ENCODE measurements at places on chromosomes 4 and X.

- DNase-seq, result peak; percentile 34
These were observed 2.2 kb downstream of the MAMLD1 start for GRCh38 chrX:150365051-150365989.

- DNase-seq, result no peak
These were observed 9.0 kb downstream of the DOCK11 start for GRCh38 chrX:118504581-118504980.

- no peak for DNase-seq
These were observed 120.4 kb upstream of the IL1RAPL2 start for GRCh38 chrX:104445591-104445990.

DNA sequence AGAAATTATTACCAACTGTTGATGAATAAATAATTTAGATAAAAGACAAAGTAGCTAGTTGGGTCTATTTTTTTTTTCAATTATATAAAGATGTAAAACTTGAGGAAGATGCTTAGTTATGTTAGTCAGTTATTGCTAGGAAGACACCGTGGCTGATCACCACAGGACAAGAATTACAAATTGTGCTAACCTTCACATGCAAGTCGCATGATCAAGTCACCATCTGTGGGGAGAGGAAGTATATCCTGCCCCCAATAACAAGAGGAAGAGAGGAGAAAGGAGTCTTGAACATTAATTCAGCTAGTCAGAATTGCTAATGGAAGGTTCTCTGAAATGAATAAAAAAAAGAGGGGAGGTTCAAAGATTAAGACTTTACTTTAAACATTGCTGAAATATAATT is 52.3 kb downstream of the CPEB2 start:
- no peak for DNase-seq

DNA sequence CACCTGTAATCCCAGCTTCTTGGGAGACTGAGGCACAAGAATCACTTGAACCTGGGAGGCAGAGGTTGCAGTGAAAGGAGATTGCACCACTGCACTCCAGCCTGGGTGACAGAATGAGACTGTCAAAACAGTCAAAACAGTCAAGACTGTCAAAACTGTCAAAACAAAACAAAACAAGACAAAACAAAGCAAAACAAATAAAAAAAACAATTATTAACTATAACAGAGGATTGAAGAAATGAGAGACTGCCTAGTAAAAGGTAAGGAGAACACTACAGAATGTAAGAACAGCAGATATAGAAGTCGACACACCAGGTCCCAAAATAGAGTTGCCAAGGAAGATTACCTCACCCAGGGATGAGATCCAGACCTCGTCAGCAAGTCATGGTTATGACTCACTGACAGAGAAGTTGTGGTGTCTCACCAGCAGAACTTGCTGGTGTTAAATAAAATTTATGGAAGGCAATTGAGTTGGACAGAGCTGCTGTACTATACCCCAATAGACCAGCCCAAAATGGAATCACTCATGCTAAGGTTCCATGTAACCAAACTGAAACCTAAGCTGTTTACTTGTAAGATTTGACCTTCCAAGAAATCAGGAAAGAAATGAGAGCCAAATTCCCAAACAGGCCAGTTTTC is 32.1 kb upstream of the GK start:
- no peak for DNase-seq

GRCh38 chr4:105126311-105127169 is 20.1 kb upstream of the TET2 start:
- no peak for DNase-seq

DNA sequence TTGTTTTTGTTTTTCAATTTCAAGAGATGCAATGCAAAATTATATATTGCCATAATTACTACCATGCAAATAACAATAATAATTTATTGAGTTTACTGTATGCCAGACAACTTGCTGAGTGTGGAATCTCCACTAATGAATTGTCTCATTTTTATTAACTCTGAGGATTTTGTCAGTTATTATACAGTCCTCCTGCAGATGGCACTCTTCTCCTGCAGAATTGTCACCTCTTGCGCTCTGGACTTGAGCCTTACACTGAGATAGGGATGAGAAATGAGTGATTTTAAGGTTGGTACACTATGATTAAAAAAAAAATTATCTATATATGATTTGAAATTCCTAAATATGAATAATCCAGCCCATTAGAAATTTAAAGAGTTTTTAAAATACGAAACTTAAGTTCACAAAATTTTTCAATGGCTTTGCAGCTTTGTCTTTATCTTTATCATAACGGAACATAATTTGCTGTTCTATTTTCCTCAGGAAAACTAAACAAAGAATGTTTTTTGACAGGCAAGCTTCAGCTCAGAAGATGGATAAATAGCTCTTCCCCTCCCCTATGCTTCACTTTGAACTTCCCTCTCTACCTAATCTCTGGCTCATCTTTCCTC is 12.7 kb upstream of the PAQR3 start:
- no peak for DNase-seq

- DNase-seq, result no peak
These were observed 57.1 kb upstream of the NKX1-1 start for GRCh38 chr4:1463088-1463926.

DNA sequence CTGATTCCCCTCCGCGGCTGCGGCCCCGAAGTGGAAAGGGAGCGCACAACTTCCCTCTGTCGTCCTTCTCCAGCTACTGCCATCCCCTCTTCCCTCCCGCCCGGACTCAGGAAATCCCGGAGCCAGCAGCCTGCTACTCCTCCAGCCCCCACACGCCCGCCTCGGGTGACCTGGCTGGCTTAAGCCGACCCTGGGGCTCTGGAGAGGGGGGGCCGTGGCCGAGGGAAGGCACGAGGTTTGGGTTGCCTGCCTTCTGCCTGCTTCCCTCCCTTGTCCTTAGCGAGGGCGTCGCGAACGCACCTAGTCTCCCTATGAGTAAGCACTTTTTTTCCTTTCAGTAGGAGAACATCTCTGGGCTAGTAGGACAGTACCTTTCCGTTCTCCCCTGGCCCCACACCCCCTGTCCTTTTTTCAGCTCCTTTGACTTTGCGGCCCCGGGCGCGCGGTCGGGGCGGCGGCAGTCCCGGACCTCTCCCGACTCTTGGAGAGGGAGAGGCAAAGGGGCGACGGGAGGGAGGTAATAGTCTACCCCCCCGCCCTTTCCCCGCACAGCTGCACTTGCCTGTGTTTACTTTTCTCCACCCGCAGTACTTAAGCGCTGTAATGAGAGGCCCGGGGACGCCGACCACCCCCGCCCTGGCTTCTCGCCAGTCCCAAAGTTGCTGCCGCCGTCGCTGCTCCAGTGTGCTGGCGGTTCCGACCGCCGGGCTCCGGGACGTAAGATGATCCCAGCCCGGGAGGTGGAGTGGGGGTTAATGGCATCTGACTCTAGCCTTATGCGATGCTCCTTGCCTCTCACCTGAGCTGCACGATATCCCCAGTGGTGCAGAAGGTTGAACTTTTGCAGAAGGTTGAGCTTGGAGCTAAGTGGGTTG is 868 bp downstream of the PLS3 start:
- no peak for DNase-seq

DNA sequence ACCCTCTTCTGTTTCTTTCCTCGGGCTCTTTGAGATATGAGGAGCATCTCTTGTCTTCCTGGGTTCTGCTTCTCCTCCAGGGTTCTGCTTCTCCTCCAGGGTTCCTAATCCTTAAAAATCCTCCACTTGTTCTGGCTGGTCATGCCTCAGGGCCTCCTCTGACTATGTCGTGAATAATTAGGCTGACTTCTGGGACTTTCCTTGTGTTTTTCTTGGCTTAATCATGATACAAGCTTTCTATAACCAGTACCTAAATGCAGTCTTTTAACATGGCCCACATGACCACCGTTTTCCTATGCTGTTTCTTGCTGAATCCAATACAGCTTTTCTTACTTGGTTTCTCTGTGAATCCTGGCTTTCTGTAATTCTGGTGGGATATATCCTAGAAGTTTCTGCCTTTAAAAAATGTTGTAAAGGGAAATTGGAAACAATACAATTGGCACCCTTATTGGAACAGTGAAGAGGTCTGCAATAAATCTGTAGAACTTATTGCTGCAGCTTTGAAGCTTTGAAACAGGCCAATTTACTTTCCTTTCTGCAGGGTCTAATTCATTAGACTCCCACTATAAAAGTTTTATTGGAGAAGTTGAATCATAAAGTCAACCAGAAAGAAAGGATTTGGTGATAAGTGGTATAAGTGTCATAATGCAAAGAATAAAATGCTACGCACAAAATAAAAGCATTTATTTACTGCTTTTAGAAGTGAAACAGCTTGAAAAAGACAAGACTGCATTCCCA is 213.1 kb downstream of the UGT8 start:
- no peak for DNase-seq

- DNase-seq, result peak; percentile 35
These were observed 34.7 kb downstream of the MSL3 start for GRCh38 chrX:11792461-11793421.

GRCh38 chrX:853304-853703 is 222.7 kb downstream of the SHOX start:
- no peak for DNase-seq

GRCh38 chrX:17854531-17854930 is 6.6 kb downstream of the RAI2 start:
- DNase-seq, result no peak

DNA sequence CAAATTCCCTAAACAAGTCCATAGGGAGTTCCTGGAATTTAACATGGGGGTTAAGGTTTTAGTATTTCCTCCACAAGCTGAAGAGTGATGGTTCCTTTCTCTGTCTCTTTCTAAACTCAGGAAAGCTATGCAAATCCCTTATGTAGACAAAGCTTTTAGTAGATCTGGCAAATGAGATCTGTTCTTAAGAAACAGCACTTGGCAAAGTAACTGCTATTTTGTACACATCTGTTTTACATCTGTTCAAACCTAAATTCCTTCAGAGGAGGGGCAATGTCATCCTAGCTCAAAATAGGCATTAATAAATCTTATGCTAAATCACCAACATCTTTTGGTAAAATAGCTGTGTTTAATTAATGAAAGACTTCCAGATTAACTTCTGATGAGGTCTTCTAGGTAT is 137.8 kb upstream of the TBC1D9 start:
- no peak for DNase-seq

DNA sequence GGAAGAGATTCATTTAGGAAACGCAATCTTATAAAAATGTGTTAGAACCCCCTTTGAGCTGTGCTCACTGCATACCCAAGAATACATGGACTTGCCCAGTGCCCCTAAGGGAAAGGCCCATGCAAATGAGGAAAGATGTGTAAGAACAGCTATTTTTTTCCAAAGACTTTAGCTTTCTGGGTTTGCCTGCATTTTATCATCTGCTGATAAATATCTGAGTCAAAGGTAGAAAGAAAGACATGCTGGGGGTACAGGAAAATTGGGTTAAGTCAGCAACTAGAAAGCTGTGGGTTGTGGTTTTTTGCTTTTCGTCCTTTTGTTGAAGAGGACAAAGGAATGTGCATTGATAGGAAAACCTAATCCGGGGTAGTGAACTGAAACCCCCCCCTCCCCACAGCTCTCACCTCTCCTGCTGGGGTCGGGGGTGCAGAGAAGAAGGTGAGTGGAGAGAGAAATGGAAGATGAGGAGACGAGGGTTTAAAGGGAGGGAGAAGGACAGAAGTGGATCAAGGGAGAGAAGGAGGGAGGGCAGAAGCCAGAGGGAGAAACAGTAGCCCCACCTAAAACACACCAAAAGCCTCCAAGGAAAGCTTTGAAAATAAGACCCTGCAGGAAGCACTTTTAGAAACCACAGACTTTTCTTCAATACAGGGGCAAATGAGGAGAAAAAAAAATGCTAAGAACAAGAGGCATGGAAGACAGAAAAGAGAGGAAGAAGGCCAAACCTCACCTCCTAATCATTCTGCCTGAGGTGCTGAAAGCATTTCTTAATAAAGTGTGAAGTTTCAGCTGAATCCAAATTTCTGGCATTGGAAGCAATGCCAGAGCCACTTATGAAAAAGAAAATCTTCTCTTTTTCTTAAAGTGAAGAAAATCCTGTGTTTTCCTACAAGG is 49.3 kb downstream of the KDR start:
- no peak for DNase-seq

GRCh38 chr4:83644677-83645659 is 109.1 kb downstream of the GPAT3 start:
- DNase-seq, result no peak

DNA sequence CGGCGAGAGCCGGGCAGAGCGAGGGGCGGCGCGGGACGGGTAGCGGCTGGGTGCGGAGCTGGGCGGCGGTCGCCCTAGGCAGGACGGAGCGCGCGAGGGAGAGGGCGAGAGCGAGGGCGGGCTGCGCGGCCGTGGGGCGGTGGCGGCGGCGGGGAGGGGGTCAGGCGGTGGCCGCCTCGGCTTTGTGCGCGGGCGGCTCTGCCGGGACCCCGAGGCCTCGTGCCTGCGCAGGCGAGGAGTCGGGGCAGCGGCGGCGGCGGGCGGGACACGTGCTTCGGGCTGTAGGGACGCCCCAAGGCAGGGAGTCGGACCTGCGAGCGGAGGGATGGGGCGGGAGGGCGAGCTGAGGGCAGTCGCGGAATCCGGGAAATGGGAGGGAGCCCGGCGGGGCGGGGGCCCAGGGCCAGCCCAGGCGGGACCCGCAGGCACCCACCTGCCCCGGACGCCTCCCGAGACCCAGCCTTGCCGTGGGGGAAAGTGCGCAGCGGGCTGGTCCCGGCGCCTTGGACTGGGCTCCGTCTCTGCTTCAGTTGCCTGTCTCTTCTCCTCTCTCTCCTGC is 465 bp downstream of the BMPR1B start:
- DNase-seq, result no peak

- no peak for DNase-seq
These were observed 109.0 kb upstream of the RAPGEF2 start for GRCh38 chr4:158993891-158994290.

GRCh38 chr4:158090323-158090722 is 82.5 kb downstream of the GASK1B start:
- DNase-seq, result no peak

Measured in T-helper 2 cell (primary cell).